ENCODE measurements at places on chromosomes 11 and 22.

DNA sequence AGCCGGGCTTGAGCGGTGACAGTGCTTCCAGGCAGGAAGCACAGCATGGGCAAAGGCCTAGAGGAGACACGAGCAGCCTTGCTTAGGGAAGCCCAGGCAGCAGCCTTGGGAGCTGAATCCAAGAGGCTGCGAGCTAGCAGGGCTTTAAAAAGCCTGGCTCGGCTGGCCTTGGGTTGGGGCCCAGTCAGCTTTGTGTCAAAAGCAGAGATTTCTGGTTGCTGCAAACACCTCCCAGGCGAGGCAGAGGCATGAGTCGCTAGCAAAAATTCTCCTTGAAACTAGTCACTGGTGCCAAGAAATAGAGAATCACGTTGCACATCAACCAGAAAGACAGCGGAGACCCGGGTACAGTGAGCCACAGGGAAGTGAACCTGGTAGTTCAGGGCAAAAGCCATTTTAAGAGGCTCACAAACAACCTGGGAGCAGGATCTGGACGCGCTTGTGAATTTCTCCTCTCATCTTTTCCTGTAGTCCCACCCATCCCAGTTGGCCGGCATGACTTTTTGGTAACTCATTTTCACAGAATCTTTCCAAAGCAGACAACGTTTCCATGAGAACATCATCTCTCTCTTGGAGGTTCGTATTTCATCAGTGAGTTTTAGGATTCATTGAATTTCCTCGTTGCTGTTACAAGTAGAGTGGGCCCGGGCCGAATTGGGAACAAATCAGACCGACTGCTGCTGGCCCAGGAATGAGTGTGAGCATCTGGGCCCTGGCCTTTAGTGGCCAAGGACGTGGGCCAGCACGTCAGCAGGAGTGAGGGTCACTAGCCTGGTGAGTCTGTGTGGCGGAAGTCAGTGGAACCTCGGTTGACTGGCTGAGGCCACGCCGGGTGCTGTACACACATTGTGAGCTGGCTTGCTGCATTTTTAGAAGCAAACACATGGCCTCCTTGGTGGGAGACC lies 16.4 kb upstream of the FGF4 start:
- DNase-seq: no peak

GRCh38 chr11:121372671-121373429 lies 79.3 kb upstream of the SORL1 start:
- DNase-seq: no peak

DNA sequence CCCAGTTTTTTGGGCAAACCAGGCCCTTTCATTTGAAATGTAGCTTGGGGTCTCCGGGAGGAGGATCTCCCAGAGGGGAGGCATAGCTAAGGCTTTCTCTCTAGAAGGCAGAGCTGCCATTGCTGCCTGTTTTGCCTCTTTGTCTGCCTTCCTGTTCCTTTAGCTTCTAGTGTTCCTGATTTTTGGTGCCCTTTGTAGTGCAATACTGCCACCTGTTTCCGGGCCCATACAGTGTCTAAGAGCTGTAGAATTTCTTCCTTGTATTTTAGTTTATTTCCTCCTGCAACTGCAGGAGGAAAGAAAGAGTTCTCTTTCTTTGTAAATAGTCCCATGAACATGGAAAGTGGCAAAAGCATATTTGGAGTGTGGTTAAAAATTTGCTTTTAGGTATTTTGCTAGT lies 19.3 kb upstream of the GLYATL1 start:
- DNase-seq: no peak

DNA sequence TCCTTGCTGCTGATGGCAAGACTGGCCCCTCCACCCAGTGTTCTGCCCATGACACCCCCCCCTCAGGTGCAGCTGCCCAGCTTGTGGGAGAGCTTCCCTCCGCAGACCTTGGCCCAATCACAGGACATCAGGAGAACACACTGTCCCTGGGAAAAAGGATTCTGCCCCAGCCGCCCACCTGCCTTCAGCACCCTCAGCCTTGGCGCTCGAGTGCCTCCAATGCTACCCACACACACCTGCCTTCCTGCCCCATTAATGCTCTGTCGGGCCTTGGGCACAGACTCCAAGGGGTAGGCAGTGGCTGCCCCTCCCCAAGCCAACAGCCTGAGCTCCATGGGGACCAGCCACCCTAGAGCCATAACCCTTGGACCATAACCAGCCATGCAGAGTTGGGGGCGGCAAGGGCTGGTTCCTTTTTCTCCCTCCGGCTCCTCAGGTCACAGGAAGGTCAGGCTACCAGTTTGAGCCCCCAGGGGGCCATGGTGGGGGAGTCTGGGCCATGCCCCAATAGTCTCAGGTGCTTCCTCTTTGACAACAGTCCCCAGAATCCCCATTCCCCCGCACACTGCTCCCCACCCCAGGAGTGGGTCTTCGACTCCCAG lies 1.3 kb upstream of the ZNF70 start:
- no peak for DNase-seq

DNA sequence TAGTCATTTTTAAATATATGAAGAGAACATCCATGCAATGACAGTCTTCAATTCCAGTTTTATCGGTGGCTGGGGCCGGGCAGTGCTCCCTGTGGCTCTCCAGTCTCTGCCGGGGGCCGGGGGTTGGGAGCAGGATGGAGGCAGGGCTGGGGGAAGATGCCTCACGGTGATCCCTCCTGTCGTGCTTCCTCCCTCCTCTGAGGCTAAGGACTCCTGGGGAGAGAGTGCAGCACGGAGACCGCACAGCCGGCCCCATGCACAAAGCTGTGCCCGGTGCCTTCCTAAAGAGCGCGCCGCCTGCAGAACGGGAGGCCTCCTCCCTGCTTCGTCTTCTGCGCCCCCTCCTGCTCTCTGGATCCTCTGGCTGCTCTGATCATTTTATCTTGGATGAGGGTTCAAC lies 20.5 kb downstream of the GAL start:
- no peak for DNase-seq

DNA sequence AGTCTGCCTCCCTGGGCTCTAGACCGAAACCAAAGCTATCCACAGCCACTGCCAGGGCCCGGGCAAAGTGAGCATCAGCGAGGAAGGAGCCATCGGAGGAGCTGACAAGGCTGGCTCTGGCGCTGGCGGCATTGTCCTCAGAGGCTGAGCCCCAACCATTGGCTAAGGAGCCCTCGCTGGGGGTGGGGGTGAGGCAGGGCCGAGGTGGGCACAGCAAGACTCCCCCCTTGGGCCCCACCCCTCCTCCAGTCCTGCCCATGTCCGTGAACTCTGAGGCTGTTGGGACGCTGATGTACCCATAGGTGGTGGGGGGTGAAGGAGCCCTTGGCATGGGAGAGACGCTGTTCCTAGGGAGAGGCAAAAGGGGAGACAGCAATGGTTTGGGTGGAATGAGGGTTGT lies 11.2 kb downstream of the ROBO4 start:
- no peak for DNase-seq

- DNase-seq: no peak
Measured at GRCh38 chr11:110835106-110835505, 122.9 kb upstream of the ARHGAP20 start.

- DNase-seq: no peak
Measured at GRCh38 chr11:58844361-58845005, at the start of gene GLYATL2. GLYATL2 (minus strand) TSS chr11:58844704; CDS start chr11:58839612, 5,092 bp downstream.

- DNase-seq: no peak
Measured at GRCh38 chr11:67396587-67397389, 4.9 kb downstream of the PPP1CA start.

- no peak for DNase-seq
Measured at GRCh38 chr11:47886096-47886495, 37.9 kb upstream of the NUP160 start.

DNA sequence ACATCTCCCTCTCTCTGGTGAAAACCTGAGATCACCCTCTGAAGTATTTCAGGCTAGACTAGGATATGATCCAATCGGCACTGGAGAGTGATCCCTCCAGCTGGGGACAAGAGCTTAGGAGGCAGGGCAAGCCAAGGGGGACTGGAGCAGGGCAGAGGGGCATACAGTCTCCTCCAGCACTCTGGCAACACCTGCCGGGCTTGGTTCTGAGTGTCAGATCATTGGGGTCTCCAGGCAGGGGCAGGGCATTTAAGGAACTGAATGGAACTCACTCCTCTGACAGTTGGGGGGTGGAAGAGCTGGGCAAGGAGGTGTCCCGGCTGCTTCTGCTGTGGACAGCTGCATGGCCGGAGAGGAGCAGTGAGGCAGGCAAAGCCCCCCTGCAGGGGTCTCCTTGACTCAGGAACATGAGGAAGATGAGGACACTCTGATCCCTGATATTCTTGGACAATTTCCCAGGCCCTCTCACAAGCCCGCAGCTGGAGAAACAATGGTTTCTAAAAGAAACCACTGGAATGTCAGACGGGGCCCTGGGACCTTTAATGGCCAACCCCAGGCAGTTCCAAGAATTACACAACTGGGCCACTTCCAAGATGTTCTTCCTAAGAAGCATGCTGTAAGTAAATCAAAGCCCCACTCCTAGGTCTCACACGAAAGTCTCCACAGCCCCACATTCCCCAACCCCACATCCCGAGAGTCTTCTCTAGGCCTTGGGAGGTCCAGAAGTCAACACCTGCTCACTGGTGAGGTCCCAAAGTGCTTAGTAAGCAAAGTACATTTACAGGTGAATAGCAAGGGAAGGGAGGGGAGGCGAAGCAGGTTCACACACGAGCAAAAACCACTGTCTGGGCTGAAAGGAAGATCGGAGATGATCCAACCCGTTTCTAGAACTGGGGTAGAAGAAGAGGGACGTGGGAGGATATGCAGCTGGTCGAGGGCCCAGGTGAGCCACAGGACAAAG lies 1.2 kb upstream of the CCDC86 start:
- DNase-seq: no peak

GRCh38 chr11:122242731-122243130 lies 126.7 kb upstream of the BLID start:
- no peak for DNase-seq

- no peak for DNase-seq
Measured at GRCh38 chr22:24741357-24741756, 33.2 kb downstream of the PIWIL3 start.

GRCh38 chr22:41834005-41834944 lies 1.4 kb downstream of the SREBF2 start:
- DNase-seq: no peak

GRCh38 chr11:114158886-114159285 lies 99.4 kb downstream of the ZBTB16 start:
- DNase-seq: no peak

GRCh38 chr11:22521226-22521625 lies 104.4 kb downstream of the FANCF start:
- no peak for DNase-seq

DNA sequence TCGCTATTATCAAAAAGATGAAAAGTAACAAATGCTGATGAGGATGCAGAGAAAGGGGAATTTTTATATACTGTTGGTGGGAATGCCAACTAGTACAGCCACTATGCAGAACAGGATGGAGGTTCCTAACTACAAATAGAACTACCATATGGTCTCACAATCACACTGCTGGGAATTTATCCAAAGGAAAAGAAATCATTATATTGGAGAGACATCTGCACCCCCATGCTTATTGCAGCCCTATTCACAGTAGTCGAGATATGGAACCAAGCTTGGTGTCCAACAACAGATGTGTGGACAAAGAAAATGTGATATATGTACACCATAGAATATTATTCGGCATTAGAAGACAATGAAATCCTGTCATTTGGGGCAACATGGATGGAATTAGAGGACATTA lies 19.6 kb upstream of the POU2AF2 start:
- no peak for DNase-seq

DNA sequence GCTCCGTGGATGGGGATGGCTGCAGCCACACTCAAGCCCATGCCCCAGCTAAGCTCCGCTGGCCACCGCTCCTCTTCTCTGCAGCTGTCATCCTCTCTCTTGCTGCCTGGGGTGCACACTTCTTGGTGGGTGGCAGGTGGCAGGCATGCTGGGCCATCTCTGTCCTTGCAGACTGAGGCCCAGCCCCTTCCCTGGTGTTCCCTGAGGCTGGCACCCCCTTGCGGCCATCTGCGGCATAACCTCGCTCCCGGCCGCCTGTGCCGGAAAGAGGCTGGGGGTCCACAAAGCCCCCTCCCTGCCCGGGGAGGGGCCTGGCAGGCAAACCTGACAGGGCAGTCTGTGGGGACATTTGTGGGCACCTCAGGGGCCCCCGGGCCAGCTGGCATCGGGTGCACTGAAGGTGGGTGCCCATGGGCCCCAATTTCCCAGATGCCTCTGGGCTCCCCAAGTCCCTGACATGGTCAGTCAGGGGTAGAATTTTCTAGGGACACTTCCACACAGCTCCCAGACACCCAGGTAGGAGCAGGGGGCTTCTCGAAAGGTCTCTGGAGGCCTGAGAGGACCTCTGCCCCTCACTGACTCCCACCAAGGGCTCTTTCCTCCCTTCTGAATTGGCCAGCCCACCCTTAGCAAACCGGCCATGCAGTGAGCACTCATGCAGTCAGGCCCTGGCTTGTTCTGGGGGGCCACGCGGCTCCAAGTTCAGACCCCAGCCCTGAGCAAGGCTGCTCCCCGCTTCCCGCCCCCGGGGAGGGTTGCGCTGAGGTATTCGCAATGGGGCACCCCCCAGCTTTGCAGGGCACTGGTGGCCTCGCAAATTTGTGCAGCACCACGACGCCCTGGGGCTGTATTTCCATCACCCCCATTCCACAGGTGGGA lies 23.5 kb upstream of the TH start:
- DNase-seq: peak; percentile 66
